ENCODE measurements at places on chromosomes 11 and 22.

GRCh38 chr11:8056810-8057463 lies 24.1 kb upstream of the TUB start:
- DNase-seq, result peak; percentile 50

DNA sequence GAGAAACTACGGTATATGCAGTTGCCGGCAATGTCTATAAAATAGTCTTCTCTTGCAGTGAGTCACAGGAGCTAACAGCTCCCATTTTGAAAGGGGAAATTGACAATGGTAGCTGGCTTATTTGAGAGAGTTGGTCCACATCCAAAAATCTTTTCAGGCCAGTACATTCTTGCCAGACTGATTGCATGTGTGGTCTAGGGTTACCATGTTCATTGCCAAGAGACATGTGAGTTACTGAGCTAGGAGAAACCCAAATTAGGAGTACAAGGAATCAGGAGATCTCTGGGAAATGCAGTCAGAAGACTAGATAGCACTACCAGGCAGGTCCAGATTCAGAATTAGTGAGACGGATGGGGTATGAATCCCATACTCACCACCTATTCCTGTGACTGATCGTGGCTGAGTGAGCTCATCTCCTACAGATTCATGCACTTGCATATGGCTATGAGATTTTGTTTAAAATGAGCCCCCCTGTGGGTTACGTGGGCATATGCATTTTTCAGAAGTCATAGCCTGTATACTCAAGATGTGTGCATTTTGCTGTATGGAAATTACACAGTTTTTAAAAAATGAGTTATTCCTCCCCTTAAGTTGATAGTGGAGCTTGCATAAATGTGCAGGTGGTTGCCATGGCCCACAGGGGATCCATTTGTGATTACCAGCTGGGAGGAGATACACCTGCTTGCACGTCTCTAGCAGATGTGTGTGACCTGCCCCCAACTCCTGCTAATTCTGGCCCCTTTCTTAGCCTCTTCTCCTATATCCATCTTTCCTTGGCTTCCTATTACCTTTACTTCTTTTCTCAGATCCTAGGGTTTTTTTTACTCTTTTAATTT lies 102.7 kb downstream of the COMMD9 start:
- peak; percentile 40 for DNase-seq

DNA sequence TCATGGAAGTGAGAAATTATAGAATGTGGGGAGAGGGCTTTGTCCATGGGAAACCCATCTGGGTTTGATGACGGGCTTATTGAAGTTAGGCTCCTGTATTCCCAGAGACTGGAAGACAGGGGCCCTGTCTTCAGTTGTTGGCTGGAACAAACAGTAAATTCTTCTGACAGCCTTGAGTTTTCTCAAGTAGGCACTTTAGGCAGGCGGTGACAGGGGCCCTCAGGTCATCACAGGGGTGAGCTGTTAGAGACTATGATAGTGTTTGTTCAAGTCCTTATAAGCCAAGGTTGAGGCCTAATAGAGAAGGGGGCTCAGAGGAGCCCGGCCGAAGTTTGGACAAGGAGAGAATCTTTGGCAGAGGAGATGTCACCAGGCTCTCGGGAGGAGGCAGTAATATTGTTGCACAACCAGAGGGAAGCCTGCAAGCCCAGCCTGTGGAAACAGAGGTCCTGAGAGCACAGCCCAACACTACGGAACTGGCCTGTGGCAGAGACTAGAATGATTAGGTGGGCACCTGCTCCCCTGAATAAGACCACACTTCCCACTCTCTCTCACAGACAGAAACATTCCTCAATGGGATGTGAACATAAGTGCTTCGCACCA lies 20.2 kb upstream of the IL17RA start:
- DNase-seq, result no peak

- peak; percentile 28 for DNase-seq
These were observed 45.3 kb downstream of the CCDC34 start for GRCh38 chr11:27317751-27318150.

DNA sequence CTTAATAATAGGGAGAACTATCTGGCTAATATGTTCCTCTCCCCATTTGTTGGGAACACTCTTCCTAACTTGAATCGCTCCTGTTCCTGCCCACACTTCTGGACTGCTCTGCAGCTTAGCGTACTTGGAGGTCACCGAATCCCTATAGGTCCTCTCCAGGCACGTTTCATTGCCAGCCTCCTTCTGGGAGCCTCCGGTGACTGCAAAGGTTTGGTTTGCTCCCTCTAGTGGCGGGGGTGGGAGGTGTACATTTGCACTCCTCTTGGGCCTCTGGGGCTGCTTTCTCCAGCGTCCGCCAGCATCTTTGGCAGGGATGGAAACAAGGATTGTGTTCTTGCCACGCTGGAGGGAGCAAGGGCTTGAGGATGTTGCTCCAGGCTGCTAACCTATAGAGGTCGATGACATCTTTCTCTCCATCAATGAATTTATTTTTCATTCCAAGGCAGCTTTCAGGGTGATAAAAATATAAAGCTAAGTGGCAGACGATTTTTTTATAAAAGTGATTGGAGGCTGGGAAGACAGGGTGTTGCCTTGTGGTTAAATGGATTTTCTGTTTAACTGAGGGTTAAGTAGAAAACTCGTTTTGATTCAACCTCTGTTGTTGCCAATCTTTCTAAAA lies 48.7 kb downstream of the TSPAN18 start:
- DNase-seq, result peak; percentile 74

DNA sequence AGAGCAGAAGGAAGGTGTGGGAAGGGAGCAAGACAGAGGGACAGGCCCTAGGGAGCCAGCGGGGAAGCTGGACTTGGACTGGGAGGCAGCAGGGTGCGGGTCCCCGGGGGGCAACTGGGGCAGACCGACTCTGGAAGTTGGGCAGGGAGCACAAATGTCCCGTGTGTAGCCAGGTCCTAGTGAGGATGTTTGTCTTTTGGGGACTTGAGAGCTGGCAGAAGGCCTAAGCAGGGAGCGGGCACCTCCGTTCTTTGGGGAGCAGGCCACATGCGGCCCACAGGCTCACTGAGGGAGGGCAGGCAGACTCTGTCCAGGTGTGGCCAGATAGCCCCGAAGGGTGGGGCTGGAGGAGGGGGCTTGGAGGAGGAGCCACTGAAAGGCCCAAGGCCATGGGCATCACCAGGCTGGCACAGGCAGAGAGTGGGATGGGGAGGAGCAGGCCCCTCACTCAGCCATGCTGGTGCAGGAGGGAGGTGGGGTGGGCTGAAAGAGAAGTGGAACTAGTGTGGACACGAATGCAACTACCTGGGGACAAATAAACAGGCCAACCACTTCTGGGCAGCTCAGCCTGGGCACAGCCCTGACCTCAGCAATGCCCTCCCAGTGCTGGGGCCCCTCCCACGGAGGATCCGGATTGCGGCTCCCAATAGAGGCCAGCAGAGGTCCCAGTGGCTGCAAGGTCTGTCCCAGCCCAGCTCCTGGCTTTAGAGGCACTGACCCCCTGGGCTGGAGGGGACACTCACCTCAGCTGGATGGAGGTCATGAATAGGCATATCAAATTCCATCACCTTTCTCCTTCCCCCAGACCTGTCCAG lies 1.3 kb upstream of the SCARF2 start:
- DNase-seq, result peak; percentile 54

- DNase-seq, result no peak
These were observed 5.3 kb downstream of the LGALS12 start for GRCh38 chr11:63511048-63511748.
